ENCODE measurements at places on chromosomes 13 and 19.
A peak's percentile ranks its signal among the peaks of the same experiment; 100 is the strongest.

DNA sequence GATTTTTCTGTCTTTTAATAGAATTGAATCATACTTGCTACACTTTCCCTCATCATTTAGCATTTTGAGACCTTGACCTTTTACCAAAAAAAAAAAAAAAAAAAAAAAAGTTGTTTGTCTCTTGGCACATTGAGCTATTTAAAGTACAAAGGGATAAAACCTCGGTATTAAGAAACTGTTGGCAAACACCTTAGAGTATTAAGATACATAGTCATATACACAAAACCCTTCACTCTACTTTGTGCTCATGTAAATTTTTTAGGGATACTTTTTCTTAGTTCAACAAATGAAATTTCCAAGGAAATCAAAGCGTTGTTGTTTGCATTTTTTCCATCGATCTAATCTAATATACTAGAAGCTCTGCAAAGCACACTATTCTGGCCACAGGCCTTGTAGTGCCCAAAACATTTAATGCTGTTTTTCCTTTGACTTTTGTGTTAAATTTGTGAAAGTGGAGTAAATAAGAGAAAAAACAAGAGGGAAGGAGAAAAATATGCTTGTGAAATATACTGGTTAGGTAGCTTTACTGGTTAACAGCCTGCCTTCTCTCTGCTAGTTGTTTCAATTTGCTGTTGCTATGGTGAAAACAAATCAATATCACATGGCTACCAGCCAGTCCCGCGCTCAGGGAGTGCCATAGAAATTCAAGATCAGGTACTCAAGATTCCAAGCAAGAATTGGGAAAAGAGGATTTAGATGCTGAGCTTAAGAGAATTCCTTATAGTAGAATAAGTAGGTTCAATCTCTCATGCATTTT is 2.6 kb downstream of the MBNL2 start:
- DNase-seq = no peak

DNA sequence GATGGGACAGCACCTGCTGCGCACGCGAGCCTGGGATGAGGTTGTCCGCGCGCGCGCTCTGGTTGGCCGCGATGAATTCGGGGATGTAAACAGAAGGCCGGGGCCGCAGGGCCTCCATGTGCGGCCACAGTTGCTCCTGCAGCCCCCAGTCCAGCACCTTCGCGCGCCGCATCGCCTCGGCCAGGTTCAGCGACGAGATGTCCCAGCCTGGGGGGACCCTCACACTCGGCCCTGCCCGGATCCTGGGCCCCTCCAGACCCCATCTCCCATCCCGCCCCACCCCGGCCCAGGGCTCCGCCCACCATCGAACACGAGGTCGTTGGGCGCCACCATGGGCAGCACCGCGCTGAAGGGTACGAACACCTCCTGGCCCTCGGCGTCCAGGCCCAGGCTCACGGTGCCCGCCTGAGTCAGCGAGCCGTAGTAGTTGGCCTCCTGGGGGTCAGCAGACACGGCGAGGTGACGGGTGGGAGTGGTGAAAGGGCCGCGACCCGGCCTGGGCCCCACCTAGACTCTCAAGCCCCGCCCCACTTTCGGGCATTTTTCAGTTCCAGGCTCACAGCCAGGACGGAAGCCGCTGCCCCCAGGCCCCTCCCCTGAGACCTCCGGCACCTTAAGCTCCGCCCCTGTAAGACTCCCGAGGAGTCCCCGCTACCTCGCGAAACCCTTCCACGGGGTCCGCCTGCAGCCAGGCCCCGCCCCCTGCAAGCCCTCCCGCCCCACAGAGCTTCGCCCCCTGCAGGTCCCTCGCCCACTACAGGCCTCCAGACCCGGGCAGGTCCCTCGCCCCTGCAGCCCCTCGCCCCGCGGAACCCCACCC is 1.1 kb downstream of the ISYNA1 start:
- DNase-seq = peak; percentile 94

GRCh38 chr13:52969373-52969772 is 59.2 kb upstream of the OLFM4 start:
- DNase-seq = no peak

GRCh38 chr13:81406022-81406421 is 1065.1 kb upstream of the SPRY2 start:
- no peak for DNase-seq

DNA sequence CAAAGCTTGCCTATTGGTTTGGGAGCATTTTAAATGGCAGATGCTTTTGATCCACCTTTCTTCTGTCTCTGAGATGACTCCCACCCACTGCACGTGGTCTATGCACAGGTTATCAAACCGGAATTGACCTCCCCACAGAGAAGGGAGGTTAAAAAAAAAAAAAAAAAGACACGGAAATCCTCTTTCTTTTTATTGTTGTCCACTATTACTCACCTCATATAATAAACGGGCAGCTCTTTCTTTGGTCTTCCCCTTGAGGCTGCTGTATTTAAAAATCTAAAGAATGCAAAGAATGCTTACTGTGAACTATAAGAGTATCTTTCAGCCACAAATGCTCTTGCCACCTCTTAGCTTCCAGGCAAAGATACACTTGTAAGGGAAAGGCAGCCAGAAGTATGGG is 329.7 kb downstream of the NDFIP2 start:
- DNase-seq = no peak

DNA sequence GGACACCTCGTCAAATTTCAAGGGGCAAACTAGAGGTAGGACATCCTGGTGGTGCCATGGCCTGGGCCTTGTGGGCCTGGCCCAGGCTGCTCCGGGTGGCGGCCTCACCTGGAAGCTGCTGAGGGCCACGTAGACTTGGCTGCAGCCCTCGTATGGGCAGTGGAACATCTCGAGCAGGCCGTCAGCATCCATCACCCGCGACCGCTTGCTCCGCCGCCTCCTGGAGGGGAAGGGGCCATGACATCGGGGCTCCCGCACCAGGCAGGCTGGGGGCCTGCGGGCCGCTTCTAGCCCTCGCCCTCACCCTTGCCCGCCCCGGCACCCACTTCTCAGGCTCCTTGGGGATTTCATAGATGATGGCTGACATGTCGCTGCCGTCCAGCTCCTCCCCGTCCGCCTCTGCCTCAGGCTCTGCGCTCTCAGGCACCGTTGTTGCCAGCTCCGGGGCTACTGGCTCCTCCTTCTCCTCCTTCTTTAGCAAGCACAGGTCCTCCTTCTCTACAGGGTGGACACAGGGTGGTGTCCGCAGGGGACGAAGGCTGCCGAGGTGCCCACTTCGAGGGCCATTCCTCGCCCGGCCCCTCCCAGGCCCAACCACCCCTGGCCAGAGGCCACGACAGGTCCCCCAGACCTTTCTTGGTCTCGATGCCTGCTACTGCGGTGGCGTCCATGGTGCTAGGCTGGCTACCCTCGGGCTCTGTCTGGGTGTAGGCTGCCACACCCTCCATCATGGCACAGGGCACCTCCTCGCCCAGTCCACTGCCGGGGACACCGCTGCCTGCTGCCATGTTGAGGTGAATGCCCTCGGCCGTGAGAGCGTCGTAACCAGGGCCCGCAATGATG is 6.0 kb upstream of the ELAVL3 start:
- DNase-seq = no peak

DNA sequence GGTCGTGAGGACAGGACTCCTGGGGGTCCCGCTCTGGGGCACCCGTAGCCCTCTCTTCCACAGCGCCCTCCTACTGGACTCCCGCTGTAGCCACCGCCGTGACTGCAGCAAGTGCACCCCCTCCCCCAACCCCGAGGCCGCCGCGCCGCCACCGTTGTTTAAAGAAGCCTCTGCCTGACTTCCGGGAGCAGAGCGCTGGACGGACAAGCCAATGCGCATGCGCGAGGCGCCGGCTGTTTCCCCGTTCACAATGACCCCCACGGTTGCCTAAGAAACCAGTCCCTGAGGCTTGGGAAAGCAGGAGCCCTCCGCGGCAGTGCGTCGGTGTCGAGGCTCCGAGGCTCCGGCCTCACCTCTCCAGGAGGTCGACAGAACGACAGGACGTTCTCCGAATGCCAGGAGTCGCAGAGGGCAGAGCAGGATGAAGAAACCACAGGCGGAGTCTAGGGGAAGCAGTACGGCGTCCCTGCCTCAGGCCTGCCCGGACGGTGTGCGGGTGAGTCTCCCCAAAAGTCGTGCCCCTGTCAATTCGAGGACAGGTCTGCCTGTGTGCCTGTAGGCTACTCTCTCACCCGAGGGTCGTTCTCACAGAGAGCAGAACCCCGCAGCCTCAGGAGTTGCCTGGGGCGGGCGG is 70.5 kb upstream of the ZNF420 start:
- DNase-seq = no peak

- no peak for DNase-seq
Measured at GRCh38 chr19:16366433-16367260, 42.0 kb downstream of the KLF2 start.

DNA sequence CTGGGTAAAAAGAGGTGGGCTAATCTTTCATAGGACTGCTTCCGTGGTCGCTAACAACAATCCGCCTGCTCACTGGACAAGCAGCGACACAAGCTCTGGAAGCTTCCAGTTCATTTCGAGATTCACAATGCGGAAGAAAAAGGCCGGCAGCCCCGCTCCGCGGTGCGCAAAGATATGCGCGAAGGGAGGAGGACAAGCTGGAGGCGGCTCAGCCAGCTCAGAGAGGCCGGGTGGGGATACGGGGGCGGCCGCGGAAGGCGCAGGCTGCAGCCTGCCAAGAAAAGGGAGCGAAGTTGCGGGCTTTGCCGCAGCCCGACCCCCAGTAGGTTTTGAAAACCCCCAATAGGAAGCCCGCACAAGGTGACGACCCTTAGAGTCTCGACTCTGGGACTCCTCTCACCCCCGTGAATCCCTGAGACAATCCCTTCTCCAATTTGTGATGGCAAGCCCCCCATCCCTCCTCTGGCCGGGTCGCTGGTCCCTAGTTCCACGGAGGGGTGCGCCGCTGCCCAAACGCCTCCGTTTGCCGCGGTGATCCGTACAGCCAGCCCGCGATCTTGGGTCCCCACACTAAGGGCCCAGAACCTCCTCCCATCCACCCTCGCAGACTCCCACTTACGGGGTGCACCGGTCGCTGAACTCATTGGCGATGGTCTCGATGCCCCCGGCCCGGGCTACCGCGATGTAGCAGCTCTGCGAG is 697 bp downstream of the HSPH1 start:
- DNase-seq = peak; percentile 68

GRCh38 chr19:16736709-16737108 is 17.1 kb downstream of the NWD1 start:
- no peak for DNase-seq

GRCh38 chr13:76778853-76779252 is 107.4 kb downstream of the KCTD12 start:
- no peak for DNase-seq

GRCh38 chr13:97385146-97385545 is 48.8 kb upstream of the RAP2A start:
- no peak for DNase-seq

DNA sequence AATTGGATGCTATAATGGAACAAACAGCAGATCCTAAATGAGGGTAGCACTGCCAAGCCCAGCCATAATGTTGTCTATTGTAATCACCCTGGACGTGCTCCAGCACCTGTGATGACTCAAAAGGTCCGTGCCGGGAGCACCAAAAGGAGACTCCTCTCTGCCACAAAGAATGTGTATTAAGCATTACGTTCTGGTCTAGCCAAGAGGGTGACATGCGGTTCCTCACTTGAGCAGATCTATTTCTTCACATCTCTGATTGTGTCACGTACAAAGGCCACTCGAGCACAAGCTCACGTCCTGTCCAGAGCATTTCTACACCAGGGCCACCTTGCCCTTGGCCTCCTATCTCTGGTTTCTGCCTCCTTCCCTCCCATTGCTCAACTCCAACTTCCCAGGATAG is 219.9 kb upstream of the IRS2 start:
- no peak for DNase-seq

DNA sequence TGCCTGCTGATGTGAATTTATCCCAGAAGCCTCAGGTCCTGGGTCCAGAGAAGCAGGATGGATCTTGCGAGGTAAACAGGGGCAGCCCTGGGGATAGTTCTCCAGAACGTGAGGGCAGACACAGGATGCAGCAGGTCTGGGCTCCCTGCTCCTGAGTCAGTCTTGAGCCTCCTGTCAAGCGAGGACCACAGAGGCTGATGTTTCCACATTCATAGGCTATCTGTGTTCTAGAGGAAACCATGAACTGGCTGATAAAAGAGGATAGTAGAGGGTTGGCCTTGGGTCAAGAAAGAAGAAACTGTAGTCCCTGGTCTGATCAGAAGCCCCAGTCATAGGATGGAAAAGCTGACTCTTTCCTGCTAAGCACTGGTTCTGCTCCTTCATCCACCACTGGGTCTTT is 2.2 kb downstream of the ZNF175 start:
- no peak for DNase-seq

DNA sequence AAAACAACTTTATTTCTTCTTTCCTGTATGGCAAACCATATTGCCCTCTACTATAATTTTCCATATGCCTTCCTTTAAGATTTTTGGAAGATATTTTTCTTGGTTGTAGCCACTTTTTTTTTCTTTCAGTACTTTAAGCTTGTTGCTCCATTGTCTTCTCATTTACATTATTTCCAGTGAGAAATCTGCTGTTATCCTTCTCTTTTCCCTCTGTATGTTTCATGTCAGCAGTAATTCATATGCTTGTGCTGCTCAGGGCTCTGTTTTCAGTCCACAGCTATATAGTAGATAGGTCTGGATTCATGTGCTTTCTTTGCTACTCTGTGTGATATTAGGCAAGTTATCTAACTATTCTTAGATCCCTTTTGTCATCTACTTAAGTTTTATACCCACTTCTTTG is 267.6 kb downstream of the OXGR1 start:
- no peak for DNase-seq

DNA sequence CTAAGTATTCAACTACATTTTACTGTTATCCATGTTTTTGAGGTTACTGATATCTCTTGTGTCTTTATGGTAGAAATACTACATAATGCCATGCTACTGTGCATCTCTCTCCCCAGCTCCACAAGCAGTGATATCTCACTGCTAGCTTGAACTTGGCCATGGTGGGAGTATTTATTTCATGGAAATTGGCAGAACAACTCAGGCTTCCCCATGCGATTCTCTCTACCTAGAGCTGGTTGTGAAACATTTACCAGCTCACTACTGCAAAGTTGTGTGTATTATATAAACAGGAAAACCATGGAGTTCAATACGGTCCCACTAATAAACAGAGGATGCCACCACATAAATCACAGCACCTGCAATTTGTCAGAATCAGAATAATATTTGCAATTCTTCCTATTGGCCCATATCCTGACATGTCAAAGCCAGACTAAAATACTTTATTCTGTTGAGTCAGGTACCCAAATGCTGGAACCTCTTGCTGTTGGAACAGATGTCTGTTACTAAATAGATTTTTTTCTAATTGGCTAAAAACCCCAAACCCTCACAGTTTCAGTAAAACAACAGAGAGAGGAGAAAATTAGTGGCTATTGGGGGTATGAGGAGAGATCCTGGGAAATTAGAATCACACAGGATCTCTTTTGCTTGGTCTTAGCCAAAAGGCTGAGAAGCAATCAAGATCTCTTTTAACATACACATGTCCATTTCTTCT is 91.4 kb upstream of the SLC10A2 start:
- DNase-seq = no peak

DNA sequence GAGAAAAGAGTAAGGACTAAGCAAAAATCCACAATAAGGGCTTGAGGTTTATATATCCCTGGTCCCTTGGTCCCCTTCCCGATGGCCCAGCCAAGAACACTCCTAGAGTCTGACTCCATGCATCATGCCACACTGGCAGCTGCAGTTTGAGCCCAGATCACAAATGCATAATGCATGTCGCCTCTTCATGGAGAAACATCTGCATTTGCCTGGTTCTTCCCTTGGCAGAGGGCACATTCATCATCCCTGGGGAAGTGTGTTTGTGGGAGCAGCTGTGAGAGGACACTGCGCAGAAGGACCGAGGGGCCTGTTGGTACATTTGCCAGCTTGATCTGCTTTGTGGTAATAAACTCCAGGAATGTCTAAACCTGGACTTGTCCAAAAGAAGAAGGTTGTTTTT is 731.8 kb downstream of the FGF9 start:
- no peak for DNase-seq

- peak; percentile 45 for DNase-seq
Measured at GRCh38 chr19:13881251-13881691, 4.3 kb downstream of the NANOS3 start.

All from nephron progenitor cell (in vitro differentiated cells).